Hair follicular keratinocyte (primary cell): ENCODE measurements at places on chromosomes 12 and 14. TPM values are rescaled to one million over a fixed set of nuclear protein-coding genes. Genes with fewer than 3 reads are reported as not detected.

The CCDC196 gene
- total RNA-seq = not detected in 2 replicates

The TBX5 gene
- not detected in 2 replicates for total RNA-seq

The CLEC9A gene
- not detected in 2 replicates for total RNA-seq

The TSHR gene
- total RNA-seq = not detected in 2 replicates

The TROAP gene
- total RNA-seq = 6.7 and 23.1 TPM in 2 replicates

The ZFYVE21 gene
- 67.7 and 97.8 TPM in 2 replicates for total RNA-seq

The C14orf132 gene
- total RNA-seq = 0.57 and 1.1 TPM in 2 replicates

The NTN4 gene
- total RNA-seq = 5.0 and 27.5 TPM in 2 replicates

The SSTR1 gene
- not detected in 2 replicates for total RNA-seq

The CEP170B gene
- 34.9 and 41.1 TPM in 2 replicates for total RNA-seq

The GLT1D1 gene
- total RNA-seq = not detected in 2 replicates

The VASH1 gene
- total RNA-seq = 0.16 TPM in 1 of 2 replicates, not detected in the other

The RAB21 gene
- 14.3 and 15.1 TPM in 2 replicates for total RNA-seq

The LRRIQ1 gene
- 0.08 and 0.11 TPM in 2 replicates for total RNA-seq

The DHH gene
- not detected in 2 replicates for total RNA-seq

The PTPN11 gene
- total RNA-seq = 61.0 and 72.1 TPM in 2 replicates

The LTBP2 gene
- 86.1 and 111 TPM in 2 replicates for total RNA-seq

The ERP27 gene
- 0.08 and 0.19 TPM in 2 replicates for total RNA-seq

The KRT80 gene
- 0.11 and 0.55 TPM in 2 replicates for total RNA-seq

The MIP gene
- total RNA-seq = not detected in 2 replicates

The AHSA1 gene
- total RNA-seq = 108 and 213 TPM in 2 replicates

The PTPN21 gene
- total RNA-seq = 4.7 and 5.5 TPM in 2 replicates

The TMEM233 gene
- under 0.01 TPM in 1 of 2 replicates, not detected in the other for total RNA-seq

The GNB3 gene
- total RNA-seq = 0.47 and 0.49 TPM in 2 replicates

The THTPA gene
- total RNA-seq = 2.7 and 4.8 TPM in 2 replicates

The FAM181A gene
- 0.80 TPM in 1 of 2 replicates, not detected in the other for total RNA-seq

The STAT2 gene
- 40.0 and 64.2 TPM in 2 replicates for total RNA-seq

The SMIM41 gene
- not detected in 2 replicates for total RNA-seq

The SYT10 gene
- not detected in 2 replicates for total RNA-seq

The DAAM1 gene
- total RNA-seq = 20.1 and 38.7 TPM in 2 replicates

The TUBA1B gene
- 1,252 and 3,423 TPM in 2 replicates for total RNA-seq

The CIROP gene
- not detected in 2 replicates for total RNA-seq

The RAD51AP1 gene
- total RNA-seq = 10.5 and 30.1 TPM in 2 replicates

The KANSL2 gene
- total RNA-seq = 52.6 and 71.8 TPM in 2 replicates

The NYNRIN gene
- 2.7 and 3.8 TPM in 2 replicates for total RNA-seq

The DEPDC4 gene
- total RNA-seq = 0.62 and 2.3 TPM in 2 replicates

The CNPY2 gene
- 85.5 and 113 TPM in 2 replicates for total RNA-seq

The STAC3 gene
- 0.11 TPM in 1 of 2 replicates, not detected in the other for total RNA-seq

The SLC25A29 gene
- total RNA-seq = 18.4 and 24.6 TPM in 2 replicates

The NPFF gene
- not detected in 2 replicates for total RNA-seq

The SDR9C7 gene
- 0.31 and 0.57 TPM in 2 replicates for total RNA-seq

The IL22 gene
- total RNA-seq = not detected in 2 replicates

The KIF26A gene
- 0.08 and 0.38 TPM in 2 replicates for total RNA-seq

The BCL11B gene
- 7.8 and 8.2 TPM in 2 replicates for total RNA-seq
